ENCODE measurements at places on chromosomes 5 and 9. TPM values are rescaled to one million over a fixed set of nuclear protein-coding genes. Genes with fewer than 3 reads are reported as not detected.

DNA sequence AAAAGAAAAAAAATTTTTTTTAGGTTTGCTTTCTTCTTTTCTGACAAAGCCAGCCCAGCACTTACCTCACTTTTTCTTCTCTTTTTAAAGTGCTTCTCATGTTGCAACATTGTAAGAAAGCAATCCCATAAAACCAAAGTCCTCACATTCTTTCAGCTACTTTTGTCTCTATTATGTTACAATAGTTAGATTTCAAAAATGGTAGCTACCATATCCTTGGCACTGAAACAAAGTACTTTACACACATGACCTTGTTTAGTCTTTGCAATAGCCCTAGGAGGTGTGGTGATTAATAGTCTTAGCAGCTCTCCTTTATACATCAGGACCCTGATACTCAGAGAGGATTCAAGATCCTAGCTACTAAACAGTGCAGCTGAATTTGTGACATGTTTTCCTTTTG lies 23.5 kb upstream of the CARTPT start:
- no peak for DNase-seq

DNA sequence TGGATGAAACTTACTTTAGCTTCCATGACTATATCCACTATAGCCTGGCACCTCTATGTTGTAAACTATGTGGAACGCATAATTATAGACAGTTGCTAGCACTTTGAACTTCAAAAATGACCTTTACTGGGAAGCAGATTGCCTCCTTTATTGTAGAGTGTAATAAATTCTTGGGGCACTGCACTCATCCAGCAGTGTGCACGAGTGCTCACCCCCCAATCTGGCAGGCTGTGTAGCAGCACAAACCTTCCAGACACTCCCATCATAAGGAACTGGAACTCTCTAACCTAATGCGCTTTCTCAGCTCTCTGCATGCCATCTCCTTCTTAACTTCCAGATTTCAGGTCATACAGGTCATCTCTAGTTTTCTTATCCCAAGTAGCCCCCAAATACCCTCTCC lies 1.5 kb upstream of the PDE6A start:
- no peak for DNase-seq

DNA sequence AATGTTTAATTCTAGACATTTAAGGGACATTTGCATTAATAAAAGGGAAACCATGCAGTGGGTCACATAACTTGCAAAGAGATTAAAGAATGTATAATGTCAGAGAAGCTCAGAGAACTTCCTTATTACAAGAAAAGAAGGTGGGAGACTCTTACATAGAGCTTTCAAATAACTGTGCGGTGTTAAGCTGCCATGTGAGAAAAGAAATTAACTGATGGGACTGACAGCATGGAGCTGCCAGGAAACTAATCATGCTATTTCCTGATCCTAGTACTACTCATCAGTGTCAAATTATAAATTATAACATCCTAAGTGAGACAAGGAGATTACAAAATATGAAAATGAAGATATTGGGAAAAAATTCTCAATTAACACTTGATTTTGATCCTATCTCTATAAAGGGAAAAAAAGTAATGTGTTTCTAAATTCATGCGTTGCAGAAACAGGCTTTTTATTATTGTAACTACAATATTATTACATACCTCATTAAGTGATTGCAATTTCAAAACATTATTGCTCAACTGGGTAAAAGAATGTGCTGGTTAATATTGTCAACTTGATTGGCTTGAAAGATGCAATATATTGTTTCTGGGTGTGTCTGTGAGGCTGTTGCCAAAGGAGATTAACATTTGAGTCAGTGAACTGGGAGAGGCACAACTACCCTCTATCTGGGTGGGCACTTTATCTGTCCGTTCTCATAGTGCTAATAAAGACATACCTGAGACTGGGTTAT lies 609.5 kb upstream of the NUDT12 start:
- DNase-seq: no peak

DNA sequence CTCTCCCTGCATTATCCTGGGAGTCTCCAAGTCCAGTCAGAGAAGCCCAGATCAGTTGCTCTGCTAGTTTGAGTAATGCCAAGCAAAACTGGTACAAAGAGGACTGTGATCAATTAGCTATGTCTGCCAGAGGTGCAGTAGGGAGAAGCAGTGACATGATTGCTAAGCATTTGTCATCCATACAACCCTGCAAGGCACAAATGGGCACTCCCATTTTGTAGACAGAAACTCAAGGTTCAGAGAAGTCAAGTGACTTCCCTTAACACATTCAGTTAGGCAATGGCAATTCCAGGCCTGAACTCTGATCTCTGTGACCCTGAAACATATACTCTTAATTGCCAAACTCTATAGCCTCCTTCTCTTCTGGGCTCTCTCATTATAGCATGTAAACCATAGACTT lies 34.0 kb downstream of the NDST1 start:
- no peak for DNase-seq

Gene CARTPT
- 0.23 TPM for total RNA-seq

Gene PLEKHG4B
- 0.09 TPM for total RNA-seq

Gene IFNA2
- total RNA-seq: not detected

All from mucosa of gallbladder (tissue), 1 donor.